Esophagus mucosa (tissue), 1 donor: ENCODE measurements at places on chromosomes 4 and X. TPM values are rescaled to one million over a fixed set of nuclear protein-coding genes. Genes with fewer than 3 reads are reported as not detected.

GRCh38 chr4:65552057-65552456 is 118.2 kb downstream of the EPHA5 start:
- ATAC-seq = no peak

- ATAC-seq = peak; percentile 41
Observed at GRCh38 chrX:110210417-110211139, 107.3 kb downstream of the AMMECR1 start.

DNA sequence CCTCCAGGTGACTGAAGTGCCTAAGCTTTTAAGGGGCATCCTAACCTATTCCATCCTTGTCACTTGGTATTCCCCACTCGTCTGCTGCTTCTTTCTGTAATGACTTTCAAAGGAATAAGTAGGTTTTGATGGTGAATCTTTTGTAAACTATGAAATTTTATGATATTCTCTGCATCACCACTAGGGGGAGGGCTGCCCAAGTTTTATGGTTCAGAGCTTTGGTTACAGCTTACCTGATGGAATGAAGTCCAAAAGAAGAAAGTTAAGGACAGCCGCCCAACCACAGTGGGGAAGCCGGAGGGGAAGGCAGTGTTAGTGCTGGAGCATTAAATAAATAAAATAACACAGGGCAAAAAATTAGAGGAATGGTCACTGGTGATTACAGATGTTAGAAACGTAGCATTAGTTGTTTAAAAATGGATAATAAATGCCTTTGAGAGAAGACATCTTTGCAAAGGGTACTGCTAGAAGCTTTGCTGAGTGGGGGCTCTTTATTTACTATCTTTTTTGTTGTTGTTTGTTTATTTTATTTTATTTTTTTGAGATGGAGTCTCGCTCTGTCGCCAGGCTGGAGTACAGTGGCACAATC is 204.9 kb downstream of the GBA3 start:
- ATAC-seq = peak; percentile 28

The RNF212 gene
- total RNA-seq = 1.4 TPM

- ATAC-seq = no peak
Observed at GRCh38 chrX:24098932-24099331, 44.2 kb downstream of the EIF2S3 start.

DNA sequence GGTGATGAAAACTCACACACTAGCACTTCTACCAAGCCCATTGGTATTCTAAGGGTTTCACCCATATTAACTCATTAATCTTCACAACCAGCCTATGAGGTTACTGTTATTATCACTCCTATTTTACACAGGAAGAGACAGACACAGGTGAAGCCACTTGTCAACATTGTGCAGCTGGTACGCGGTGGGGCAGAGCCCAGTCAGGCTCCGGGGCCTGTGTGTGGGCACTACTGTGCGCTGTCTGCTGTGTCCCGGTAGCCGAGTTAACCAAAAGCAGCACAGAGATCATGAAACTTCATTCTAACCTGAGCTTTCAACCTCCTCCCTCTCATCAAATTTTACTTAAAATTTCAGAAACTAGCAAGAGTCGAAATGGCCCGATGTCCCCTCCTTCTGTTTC is 111.3 kb downstream of the PHKA2 start:
- no peak for ATAC-seq

The SSX2B gene
- total RNA-seq = not detected

DNA sequence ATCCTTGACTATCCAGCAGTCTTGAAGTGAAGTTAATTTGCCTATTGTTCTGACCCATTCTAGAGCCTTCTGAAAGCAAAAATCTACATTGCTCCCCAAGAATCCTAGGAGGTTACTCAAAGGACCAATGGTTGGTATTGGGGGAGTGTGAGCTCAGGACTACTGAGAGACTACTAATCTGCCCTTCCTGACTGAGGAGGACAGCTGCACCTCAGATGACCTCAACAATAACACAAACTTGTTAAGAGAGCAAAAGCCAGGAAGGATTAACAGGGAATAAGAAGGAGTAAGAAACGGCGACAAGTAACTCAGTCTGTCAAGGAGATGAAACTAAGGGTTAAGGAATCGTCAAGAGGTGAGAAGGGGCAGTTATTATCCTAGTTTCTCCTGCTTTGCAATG is 43.4 kb downstream of the IDS start:
- no peak for ATAC-seq

- ATAC-seq = no peak
Observed at GRCh38 chr4:151206241-151207005, 70.5 kb upstream of the PRSS48 start.

- no peak for ATAC-seq
Observed at GRCh38 chr4:7581477-7581876, 146.7 kb upstream of the PSAPL1 start.

- no peak for ATAC-seq
Observed at GRCh38 chr4:128353791-128354190, 66.2 kb upstream of the PGRMC2 start.

GRCh38 chr4:170083541-170083940 is 6.2 kb downstream of the AADAT start:
- no peak for ATAC-seq

The NMU gene
- total RNA-seq = 96.3 TPM

The IQCM gene
- not detected for total RNA-seq

The AGTR2 gene
- total RNA-seq = not detected

The H2BW2 gene
- total RNA-seq = not detected

- ATAC-seq = no peak
Observed at GRCh38 chrX:30156880-30157560, 58.3 kb upstream of the MAGEB2 start.

DNA sequence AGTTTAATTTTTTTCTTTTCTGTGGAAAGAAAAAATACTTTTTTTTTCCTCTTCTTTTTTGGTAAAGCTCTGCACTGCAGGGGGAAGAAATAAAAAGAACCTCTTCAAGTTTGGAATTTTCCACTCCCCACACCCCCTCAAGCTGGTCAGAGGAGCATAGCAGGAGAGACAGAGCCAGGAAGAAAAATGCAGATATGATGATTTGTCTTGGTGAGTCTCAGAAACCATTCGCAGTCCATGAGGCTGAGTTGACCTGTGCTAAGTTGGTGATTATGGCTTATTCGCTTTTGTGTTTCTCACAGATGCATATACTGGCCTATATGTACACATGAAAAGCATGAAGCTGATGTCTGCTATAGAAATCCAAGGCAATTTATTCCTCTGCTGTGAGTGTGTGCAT is 205.9 kb downstream of the LDB2 start:
- no peak for ATAC-seq

DNA sequence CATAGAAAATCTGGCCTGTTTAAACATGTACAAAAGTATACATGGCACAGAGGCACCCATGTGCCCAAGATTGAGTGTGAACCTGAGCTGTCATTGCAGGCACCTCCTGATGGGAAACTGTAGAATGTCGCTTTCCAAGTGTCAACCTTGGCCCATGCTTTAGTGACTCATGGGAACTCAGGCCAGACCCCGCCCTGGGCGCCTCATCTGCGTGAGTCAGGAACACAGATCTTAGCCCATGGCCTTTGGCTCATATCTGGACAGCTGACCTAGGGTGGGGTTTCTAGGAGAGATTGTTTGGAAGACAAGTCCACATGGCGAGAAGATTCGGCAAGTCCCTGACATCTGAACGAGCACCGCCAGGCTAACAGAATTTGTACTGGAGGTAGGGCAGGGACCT is 50.0 kb downstream of the CYTL1 start:
- ATAC-seq = peak; percentile 63

The SLC16A2 gene
- 2.6 TPM for total RNA-seq

The PLXNB3 gene
- 11.2 TPM for total RNA-seq

GRCh38 chr4:184416913-184417734 is 57.2 kb downstream of the IRF2 start:
- ATAC-seq = peak; percentile 9

DNA sequence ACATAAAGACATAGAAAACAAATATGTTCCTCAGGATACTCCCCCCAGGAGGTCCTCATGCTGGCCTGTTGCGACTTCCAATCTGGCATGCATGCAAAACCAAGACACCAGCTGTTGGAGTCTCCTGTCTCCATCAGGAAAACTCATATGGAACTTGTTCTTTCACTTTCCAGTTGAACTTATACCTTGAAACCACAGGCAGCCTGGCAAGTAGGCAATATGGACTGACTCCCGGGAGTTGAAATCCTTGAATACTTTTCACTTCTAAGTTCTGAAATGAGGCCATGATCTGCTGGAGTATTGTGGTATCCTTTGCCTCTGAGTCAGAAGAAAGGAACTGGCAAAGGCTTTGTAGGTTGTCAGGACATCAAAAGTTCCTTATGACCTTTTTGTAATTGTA is 444.2 kb downstream of the IDS start:
- no peak for ATAC-seq

The AKAP14 gene
- total RNA-seq = not detected

The CSAG2 gene
- total RNA-seq = not detected

- ATAC-seq = peak; percentile 59
Observed at GRCh38 chr4:169225812-169226211, 44.9 kb downstream of the SH3RF1 start.

DNA sequence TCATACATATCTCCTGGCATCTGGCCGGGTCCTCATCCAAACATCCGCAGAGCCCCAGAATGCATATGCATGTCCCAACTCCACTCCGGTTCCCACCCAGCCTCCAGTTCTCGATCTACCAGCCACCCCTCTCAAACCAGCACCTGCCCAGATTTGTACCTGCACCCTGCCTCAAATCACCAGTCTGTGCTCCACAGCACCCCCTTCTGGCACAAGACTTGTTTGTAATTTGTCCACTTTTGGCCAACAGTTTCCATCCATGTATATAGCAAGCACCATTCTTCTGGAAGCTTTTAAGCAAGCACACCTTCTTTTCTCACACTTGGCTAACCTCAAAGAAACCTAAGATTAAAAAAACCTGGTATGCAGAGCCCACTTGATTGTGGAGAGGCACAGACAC is 644.1 kb downstream of the MID1IP1 start:
- no peak for ATAC-seq

DNA sequence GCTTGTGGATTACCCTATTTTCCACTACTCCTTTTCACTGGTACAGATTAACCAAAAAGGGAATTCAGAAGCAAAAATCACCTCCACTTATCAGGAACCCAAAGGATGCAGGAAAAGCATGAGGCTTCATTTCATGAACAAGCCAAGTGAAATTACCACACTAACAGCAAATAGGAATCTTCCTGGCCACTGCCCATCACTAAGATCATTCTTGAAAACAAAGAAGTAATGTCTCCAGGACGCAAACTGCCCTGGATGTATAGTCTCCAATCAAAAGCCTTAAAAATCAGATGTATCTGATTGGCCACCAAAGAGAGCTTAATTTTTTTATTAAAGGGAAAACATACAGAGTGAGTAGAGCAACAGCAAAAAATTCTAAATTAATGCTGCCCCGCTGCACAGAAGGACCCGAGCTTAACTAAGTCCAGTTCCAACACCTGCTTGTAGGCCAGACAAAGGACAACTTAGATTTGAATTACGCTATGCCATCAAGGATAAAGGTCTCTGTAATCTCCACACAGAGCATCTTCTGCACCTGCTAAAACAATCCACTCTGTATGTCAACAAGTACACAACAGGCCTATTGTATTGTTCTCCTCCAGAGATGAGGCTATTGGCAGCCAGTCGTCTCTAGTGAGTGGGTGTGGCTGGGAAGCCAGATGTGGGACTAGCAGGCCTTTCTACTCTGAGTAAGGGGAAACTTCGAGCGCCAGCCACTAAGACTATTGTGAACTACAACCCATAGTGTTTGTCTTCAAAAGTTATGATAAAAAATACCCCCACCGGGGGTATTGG is 12.4 kb downstream of the ZDHHC9 start:
- no peak for ATAC-seq

- ATAC-seq = no peak
Observed at GRCh38 chr4:108303488-108304177, 134.9 kb upstream of the LEF1 start.

The RELL1 gene
- 18.7 TPM for total RNA-seq

DNA sequence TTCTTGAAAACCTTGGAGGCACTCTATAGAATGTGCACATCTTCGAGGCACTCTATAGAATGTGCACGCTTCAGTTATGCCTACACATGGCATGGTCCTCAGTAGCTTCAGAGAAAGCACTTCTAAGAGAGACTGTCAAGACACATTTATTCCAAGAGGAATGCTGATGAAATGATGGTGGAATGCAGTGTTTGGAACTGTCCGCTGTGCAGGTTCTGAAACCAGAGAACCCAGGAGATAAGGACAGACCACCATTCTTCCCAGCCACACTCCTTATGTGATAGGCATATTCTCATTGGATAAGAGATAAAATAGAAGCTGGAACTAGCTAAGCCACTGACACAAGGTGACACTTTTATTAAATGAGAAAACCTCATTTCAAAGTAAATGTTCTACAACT is 263.3 kb downstream of the NLGN4X start:
- ATAC-seq = no peak

GRCh38 chr4:143252478-143252877 is 67.8 kb downstream of the USP38 start:
- ATAC-seq = no peak

- no peak for ATAC-seq
Observed at GRCh38 chr4:41448934-41449333, 89.0 kb upstream of the LIMCH1 start.

The ADAMTS3 gene
- total RNA-seq = 0.32 TPM

The FGG gene
- 0.64 TPM for total RNA-seq

The XAGE2 gene
- total RNA-seq = not detected

- no peak for ATAC-seq
Observed at GRCh38 chr4:161949946-161950725, 213.7 kb downstream of the FSTL5 start.

GRCh38 chr4:108355186-108355901 is 186.6 kb upstream of the LEF1 start:
- ATAC-seq = no peak

GRCh38 chrX:112628288-112628687 is 51.5 kb downstream of the LHFPL1 start:
- no peak for ATAC-seq

GRCh38 chr4:186954509-186954908 is 230.9 kb upstream of the FAT1 start:
- no peak for ATAC-seq

DNA sequence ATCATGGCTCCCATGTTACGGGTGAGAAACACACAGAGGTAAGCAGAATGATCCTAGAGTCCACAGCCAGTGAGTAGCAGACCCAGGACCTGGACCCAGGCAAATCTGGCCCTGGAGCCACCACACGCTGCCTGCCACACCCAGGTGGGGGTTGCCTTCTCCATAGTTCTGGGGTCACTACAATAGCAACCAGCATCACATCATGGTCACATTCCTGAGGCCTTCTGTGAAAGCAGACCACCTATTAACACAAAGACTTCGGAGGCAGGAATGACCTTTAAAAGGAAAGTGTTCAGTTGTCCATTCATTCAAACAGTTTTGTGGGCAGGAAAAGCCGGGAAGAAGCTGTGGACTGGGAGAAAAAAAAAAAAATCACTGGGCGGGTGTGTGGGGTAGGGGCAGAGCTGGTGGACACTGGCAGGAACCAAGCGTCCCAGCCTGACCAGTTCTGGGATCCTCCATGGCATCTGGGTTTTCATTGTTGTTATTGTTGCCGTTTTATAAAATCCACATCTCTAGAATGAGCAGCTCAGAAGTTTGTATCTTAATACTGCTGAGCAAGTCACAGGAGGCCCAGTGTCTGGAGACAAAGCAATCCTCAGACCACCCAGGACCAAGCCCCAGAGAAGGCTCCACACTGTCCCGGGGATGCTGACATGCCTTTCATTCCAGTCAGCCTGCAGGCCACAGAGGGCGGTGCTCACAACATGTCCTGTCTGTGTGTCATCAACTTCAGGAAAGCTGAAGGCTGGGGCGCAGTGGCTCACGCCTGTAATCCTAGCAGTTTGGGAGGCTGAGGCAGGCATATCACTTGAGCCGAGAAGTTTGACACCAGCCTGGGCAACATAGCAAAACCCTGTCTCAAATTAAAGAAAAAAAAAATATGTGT is 67.0 kb downstream of the SEL1L3 start:
- peak; percentile 45 for ATAC-seq

- no peak for ATAC-seq
Observed at GRCh38 chrX:47568656-47569295, 7.8 kb downstream of the ARAF start.
